ENCODE measurements at places on chromosomes 3 and 15. TPM values are rescaled to one million over a fixed set of nuclear protein-coding genes. Genes with fewer than 3 reads are reported as not detected.

DNA sequence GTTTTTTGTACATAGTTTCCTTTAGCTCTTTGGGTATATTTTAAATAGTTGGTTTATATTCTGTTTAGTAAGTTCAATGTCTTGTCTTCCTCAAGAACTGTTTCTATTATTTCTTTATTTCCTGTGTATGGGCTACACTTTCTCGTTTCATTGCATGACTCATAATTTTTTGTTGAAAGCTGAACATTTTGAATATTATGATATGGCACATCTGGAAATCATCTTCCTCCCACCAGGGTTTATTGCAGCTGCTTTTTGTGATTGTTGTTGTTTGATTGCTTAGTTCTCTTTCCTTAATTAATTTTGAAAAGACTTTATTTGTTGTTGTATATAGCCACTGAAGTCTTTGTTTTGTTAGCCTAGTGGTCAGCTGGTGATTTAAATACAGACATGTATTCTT is 43.8 kb downstream of the LSM3 start:
- no peak for DNase-seq
- no peaks in the 10 kb centered on the region for H3K36me3 ChIP-seq
- no peaks in the 10 kb centered on the region for H3K27me3 ChIP-seq
- peaks cover 17% of the 10 kb centered on the region for H3K4me1 ChIP-seq
- H3K4me3 ChIP-seq, result no peak overlapping the region

- no peak overlapping the region for H3K27ac ChIP-seq
- H3K36me3 ChIP-seq, result no peaks in the 10 kb centered on the region
- H3K27me3 ChIP-seq, result no peaks in the 10 kb centered on the region
- no peak overlapping the region for H3K4me3 ChIP-seq
- no peak for DNase-seq
These were observed 98.9 kb downstream of the APBA2 start for GRCh38 chr15:28984421-28985315.

DNA sequence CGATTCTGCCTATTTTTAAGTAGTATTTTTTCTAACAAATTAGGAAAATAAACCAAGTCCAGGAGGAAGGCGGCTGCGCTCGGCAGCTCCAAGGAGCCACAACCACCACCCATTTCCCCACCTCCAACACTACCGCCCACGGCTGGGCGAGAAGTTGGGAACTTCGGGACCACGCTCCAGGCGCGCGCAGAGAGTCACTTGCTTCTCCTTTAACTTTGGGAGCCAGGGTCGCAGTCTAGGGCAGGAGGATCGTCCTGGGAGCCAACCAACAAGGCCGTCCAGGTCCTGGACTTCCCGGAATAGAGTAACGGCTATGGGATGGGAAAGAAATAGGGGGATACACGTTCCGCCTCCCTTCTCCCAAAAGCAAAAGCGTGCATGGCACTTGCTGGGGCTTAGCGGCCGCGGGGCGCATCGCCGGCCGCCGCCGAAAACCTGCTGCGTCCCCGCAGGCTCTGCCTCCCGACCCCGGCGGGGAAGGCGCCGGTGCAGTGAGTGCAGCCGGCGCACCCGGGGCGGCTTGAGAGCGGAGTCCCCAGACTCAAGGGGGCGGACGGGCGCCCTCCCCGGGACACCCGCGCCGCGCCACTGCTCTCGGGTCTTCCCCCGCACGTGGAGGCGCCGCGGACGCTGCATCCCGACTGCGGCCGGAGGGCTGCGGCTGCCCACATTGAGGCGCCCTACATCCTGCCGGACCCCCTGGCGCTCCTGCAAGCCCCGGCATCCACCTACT is 699 bp downstream of the MEGF11 start:
- peaks cover 29% of the 10 kb centered on the region for H3K4me1 ChIP-seq
- no peak for DNase-seq
- H3K27me3 ChIP-seq, result peaks cover 33% of the 10 kb centered on the region

- H3K27ac ChIP-seq, result no peak overlapping the region
- H3K4me3 ChIP-seq, result no peak overlapping the region
- H3K27me3 ChIP-seq, result no peaks in the 10 kb centered on the region
- no peak for DNase-seq
These were observed 66.7 kb upstream of the RBMS3 start for GRCh38 chr3:29214009-29214658.

DNA sequence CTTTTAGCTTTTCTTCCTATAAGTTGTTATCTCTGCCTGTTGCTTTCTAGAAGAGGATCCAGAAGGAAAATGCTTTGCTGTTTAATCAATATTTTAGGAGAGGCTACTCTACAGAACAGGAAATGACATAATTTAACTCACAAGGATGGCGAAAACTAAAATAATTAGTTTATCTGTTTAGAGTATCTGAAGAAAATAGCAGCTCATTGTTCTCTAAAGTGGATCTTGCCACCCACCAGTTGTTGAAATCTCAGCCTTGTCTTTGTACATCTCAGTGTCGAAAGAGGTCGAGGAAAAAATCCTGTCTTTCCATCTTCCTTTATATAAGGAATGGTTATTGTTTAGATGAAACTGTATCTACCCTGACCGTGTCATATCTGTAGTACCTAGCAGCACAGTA is 126.6 kb downstream of the ZNF609 start:
- no peaks in the 10 kb centered on the region for H3K4me1 ChIP-seq
- no peak overlapping the region for H3K4me3 ChIP-seq
- no peaks in the 10 kb centered on the region for H3K36me3 ChIP-seq
- no peaks in the 10 kb centered on the region for H3K27me3 ChIP-seq
- no peak overlapping the region for H3K27ac ChIP-seq
- no peak for DNase-seq

GRCh38 chr3:52153389-52154096 is 680 bp downstream of the POC1A start:
- no peaks in the 10 kb centered on the region for H3K36me3 ChIP-seq
- peak; percentile 67 for DNase-seq
- H3K27ac ChIP-seq, result peak overlapping the region; percentile 87
- H3K4me1 ChIP-seq, result no peaks in the 10 kb centered on the region
- H3K4me3 ChIP-seq, result peak overlapping the region; percentile 65
- no peaks in the 10 kb centered on the region for H3K27me3 ChIP-seq

DNA sequence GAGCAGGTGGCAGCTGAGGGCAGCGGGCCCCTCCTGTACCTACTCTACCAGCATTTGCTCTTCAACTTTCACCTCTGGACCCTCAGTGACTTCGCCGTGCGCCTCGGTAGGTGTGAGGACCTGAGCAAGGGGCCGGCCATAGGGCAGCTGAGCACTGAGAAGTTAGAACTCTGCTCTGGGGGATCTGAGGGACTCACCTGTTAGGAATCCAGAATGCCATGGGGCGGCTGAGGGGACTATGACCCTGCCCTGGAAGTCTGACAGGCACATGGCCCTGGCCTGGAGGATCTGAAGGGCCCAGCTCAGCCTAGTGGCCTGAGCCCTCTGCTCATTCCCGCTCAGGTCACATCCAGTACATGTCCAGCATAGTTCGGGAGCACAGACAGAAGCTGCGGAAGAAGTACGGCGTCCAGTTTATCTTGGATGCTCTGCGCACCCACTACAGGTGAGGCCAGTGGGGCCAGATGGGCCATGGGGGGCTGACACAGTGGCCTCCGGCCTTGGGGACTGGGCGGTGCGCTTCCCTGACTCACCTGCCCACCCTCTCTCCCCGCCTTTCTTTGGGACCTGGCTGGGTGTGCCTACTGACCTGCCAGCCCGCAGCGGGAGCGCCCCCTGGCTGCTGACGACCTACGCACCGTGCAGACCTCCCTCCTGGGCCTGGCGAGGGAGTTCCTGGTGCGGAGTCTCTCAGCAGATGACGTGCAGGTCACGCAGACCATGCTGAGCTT is 18.8 kb downstream of the NBEAL2 start:
- no peak overlapping the region for H3K4me3 ChIP-seq
- no peaks in the 10 kb centered on the region for H3K27me3 ChIP-seq
- no peaks in the 10 kb centered on the region for H3K4me1 ChIP-seq
- peak; percentile 79 for DNase-seq
- H3K36me3 ChIP-seq, result no peaks in the 10 kb centered on the region

DNA sequence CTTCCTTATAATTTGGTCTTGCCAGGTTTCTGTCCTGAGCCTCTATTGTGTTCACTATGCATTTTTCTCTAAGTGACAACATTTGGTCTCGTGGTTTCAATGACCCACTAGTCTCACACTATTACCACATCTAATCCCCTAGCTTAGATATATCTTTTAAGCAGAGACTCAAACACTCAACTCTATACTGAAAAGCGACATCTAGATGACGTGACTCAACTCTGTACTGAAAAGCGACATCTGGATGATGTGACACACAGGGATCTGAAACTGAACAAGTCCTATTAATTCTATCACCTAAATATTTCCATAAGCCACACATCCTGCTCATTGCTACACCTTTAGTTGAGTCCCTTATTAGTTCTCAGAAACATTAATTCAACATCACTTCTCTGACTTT is 141.7 kb upstream of the MBNL1 start:
- H3K36me3 ChIP-seq, result no peaks in the 10 kb centered on the region
- no peak overlapping the region for H3K4me3 ChIP-seq
- H3K27me3 ChIP-seq, result no peaks in the 10 kb centered on the region
- no peak for DNase-seq

DNA sequence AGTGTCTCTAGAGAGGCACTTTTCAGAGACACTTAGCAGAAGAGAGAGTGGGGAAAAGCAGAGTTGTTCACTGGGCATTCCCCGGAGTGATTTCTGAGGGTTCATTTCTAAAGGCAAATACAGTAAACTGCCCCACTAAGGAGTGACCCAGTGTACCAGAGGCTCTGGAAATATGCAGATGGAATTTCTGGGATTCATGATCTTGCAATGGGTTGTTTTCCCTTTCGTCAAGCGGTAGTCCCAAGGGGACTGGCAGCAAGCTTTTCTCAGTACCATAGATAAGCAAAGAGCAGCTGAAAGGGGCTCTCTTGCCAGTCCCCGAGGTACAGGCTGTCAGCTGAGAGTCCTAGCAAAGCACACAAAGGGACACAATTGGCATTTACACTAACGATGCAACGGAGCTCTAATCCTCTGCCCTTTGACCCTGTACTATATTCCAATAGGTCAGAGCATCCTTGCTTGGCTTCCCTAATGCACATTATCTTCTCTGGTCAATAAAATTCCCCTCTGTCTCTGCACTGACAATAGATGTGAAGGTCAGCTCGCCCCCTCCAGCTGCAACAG is 155.6 kb downstream of the SEMA6D start:
- no peaks in the 10 kb centered on the region for H3K27me3 ChIP-seq
- no peaks in the 10 kb centered on the region for H3K4me1 ChIP-seq
- no peak for DNase-seq
- no peak overlapping the region for H3K27ac ChIP-seq

DNA sequence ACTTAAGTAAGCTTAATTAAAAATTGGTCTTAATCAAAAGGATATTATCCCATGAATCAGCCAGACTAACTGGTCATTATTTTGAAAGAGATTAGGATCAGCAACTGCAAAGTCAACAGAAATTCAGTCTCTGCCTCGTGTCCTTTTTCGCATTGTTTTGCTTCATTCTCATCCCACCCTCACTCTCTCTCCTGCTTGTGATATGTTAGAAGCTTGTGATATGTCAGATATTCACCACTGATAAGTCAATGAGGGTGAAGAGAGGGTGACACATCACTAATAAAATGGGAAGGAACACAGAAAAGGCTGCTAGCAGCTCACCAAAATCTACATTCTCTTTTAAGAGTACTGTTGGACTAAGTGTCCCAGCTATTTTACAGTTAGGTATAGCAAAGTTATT is 146.1 kb downstream of the SUCNR1 start:
- no peak overlapping the region for H3K27ac ChIP-seq
- no peak for DNase-seq
- no peak overlapping the region for H3K4me3 ChIP-seq
- no peaks in the 10 kb centered on the region for H3K36me3 ChIP-seq
- H3K4me1 ChIP-seq, result no peaks in the 10 kb centered on the region

DNA sequence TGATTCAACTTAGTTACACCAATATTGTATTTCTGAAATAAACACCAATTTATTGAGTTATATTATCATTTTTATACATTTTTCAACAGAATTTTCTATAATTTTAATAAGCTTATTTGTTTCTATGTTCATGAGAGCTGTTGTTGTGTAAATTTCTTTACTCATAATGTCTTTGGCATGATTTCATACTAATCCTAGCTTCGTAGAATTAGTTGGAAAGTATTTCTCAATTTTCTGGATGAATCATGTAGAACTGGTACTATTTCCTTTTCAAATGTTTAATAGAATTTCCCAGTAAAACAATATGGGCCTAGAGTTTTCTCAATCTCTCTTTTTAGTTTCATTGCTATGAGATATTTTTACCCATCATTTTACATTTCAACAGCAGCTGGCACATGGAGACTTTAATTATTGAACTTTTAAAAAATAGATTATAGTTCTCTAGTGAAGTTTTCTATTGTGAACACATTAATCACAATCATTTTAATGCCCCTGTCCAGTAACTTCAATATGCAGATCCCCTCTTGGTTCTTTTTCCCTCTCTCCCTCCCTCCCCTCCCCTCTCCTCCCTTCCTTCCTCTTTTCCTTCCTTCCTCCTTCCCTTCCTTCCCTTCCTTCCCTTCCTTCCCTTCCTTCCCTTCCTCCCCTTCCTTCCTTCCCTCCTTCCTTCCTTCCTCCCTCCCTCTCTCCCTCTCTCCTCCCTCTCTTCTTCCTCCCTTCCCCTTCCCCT is 1357.1 kb downstream of the ZPLD1 start:
- H3K27me3 ChIP-seq, result no peaks in the 10 kb centered on the region
- no peak for DNase-seq
- no peaks in the 10 kb centered on the region for H3K36me3 ChIP-seq
- H3K4me3 ChIP-seq, result no peak overlapping the region
- H3K4me1 ChIP-seq, result no peaks in the 10 kb centered on the region

Gene GCNT3
- 30.5 TPM for total RNA-seq

Gene GPR156
- not detected for total RNA-seq

Gene LRRK1
- 66.0 TPM for total RNA-seq

Gene GFM1
- total RNA-seq, result 52.8 TPM

Gene PPP1R14D
- total RNA-seq, result 197 TPM

Data from Peyer's patch (tissue), 4 donors.